ENCODE measurements at places on chromosomes 12 and 14. TPM values are rescaled to one million over a fixed set of nuclear protein-coding genes. Genes with fewer than 3 reads are reported as not detected.

DNA sequence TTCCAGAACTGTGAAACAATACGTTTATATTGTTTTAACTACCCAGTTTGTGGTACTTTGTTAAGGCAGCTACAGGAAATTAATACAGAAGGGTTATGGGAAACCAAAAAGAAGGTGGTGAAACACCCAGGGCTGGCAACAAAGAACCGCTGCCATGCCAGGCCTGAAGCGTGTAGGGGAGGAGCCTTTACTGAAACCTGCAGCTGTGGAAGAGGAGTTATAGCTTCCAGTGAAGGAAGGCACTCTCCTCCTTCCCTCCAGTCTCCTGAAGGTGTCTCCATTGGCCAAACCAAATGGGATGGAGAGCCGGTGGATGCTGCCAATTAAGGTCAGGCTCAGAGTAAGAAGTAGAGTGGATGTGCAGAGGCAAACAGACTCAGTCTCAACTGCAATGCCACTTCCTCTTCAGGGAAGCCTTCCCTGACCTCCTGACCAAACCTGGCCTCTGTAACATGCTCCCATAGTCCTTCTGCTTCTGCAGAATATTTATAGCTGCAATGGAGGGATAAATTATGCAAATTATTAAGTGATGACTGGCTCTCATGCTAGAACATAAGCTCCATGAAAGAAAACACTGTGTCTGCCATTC lies 168.3 kb downstream of the DAD1 start:
- DNase-seq: peak; percentile 28

GRCh38 chr12:52191841-52192791 lies at the start of gene KRT80:
Gene KRT80 (minus strand): TSS chr12:52192014. CDS start chr12:52191902, 112 bp downstream.
- peak; percentile 98 for DNase-seq

- DNase-seq: no peak
Measured at GRCh38 chr14:101844219-101844618, 82.7 kb downstream of the PPP2R5C start.

GRCh38 chr12:124273630-124274029 lies 21.3 kb upstream of the RFLNA start:
- no peak for DNase-seq

GRCh38 chr14:104794631-104794992 lies 936 bp downstream of the AKT1 start:
- DNase-seq: peak; percentile 36

DNA sequence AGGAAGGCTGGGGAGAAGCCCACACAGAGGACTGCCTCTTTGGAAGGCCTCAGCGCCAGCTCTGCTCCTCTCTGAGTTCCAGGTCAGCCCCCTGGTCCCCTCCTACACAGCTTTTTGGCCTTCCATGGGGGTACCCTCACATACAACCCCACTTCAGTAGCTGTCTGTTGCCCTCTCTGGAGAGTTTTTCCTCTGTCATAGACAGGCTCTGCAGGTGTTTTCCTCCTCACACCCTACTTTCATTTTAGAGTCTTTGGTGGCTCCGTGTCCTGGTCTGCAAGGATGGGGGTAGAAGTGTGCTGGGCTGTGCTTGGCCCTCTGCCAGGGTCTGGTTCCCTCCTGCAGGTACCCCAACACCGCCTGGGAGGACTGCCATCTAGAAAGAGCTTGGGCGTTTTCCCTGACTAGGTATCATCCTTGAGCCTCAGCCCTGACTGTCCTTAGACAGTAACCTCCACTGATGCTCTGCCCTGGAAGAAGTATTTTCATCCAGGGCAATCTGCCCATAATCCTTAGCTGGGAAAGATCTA lies 15.1 kb downstream of the ZDHHC22 start:
- no peak for DNase-seq

DNA sequence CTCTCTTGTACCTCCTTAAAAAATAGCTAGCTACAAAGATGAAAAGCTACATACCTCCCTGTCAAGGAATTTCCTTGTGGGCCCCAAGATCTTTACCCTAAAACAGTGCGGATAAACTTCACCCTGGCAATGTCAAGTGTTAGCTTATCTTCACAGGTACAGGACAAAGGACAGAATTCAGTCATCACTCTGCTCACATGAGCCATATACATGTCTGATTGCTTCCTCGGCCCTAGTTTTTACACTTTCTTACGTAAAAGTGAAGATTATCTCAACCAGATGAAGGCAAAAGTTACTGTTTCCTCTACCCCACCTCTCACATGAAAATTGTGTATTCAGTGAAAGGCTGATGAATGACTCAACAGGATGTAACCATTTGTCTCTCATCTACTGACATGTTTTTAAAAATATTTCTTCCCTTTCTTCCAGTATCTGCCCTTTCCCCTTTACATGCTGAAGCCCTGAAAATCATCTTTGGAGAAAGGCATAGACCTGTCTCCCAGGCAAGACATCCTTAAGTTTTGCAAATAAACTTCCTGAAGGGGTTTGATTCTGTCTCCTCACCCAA lies 890.1 kb downstream of the GALC start:
- DNase-seq: peak; percentile 5

- no peak for DNase-seq
Measured at GRCh38 chr14:95495538-95496025, 20.9 kb downstream of the SYNE3 start.

DNA sequence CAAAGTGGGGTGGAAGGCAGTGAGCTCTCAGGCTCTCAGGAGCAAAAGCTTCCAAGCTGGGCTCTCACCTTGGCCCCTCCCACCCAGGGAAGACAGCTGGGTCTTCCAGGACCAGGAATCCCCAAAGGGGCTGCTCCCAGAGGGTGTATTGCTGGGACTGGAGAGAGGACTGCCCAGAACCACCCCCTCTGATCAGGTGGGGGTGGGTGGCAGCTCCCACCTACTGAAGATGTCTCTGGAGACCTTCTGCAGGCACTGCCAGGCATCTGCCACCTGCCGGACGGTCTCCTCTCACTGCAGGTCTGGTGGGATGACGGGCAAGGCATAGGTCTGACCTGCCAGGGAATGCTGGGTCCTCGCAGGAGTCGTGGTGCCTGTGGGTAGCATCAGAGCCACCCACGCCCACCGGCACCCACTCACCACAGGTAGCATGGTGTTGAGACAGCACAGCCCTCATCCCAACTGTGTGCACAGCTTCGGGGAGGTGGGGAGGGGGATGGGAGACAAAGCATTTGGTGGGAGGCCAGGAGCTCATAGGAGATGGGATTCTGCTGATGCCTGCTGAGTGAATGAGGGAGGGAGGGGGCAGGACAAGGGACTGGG lies 103.2 kb downstream of the SINHCAF start:
- no peak for DNase-seq

GRCh38 chr12:116027551-116027821 lies 250.0 kb downstream of the MED13L start:
- no peak for DNase-seq

- peak; percentile 46 for DNase-seq
Measured at GRCh38 chr14:54747616-54748015, 155.0 kb downstream of the GCH1 start.

- DNase-seq: no peak
Measured at GRCh38 chr14:105091517-105092170, 26.4 kb upstream of the GPR132 start.

DNA sequence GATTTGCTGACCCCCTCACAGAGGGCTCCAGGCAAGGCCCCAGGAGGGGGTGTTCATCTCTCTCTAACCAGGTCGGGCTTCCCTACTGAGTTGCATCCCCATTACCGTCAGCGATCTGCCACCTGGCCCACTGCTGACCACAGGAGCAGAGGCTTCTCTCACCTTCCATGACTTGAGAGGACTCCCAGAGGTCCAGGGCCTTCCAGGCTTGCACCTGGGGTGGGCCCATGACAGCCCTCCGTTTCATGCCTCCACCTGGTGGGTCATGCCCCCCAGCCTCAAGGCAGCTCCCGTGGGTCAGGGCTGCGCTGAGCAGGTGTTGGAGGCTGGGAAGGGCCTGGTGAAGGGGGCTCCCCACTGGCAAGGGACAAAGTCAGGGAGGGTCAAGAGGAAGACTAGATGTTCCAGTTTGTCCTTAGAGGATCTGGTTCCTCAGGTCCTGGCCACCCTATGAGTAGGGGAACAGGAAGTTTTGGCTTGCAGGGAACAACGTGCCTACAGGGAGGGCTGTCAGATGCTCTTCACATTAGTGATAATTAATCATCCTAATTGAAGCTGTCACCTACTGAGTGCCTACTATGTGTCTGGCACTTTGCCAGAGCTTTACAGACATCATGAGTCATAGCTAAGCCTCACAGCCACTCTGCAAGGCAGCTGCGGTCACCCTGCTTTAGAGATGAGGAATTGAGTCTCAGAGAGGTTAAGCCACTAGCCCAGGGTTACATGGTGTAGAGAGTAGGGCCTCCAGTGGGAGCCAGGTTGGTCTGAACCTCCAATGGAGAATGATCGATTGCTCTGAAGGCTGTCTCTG lies 13.8 kb downstream of the NFKBIA start:
- DNase-seq: peak; percentile 28

DNA sequence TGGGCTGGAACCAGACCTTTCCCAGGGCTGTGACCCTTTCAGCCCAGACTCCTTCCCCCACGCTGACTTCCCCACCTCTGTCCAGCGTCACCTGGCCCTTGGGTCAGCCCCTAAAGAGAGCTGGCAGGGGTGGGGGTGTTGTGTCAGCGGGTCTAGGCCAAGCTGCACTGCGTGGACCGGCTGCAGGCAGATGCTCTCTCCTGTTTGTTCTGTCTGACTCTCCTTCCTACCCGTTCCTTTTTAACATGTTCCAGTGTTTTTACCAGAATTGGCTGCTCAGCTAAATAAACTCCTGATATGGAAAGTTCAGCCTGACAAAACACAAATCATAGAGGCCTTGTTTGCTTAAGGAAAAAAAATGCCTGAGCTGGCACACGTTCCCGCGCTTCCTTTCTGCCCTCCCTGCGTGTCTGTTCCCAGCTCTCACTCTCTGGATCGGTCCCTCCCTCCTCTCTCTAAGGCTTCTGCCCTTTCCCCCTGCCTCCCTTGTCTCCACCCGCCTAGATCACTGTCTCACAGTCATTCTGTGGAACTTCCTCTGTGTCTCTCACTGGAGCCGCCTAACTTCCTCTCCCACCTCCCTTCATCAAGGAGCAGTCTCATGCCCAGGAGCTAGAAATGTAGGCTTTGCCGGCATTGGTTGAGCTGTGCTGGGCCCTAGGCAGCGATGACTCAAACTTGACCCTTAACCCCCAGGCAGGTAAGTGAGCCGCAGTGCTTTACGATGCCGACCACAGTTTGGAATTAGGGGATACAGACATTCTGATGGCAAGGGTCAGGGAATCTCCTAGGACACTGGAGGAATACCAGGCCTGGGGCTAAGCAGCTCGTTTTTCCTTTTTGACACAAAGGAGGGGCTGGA lies 15.5 kb upstream of the MLXIP start:
- DNase-seq: peak; percentile 90

DNA sequence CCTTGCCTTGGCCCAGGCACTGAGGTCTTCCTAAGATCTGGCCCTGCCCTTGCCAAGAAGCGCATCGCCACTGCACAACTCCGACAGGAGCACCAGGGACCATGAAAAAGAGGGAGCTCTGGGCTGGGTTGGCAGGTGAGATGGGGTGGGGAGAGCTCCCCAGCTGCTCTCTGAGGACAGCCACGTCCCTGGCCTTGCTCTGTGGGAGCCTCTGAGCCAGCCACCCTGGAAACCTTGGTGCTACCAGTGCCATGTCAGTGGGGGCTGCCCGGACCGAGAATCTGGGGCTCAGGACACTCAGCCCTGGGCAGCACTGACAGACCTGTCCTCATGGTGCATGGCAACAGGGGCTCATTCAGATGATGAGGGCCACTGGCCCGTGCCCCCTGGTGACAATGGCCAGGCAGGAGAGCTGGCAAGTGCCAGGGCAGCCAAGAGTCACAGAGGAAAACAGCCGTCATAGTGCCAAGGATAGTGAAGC lies 134.8 kb downstream of the ZFP36L1 start:
- DNase-seq: no peak

DNA sequence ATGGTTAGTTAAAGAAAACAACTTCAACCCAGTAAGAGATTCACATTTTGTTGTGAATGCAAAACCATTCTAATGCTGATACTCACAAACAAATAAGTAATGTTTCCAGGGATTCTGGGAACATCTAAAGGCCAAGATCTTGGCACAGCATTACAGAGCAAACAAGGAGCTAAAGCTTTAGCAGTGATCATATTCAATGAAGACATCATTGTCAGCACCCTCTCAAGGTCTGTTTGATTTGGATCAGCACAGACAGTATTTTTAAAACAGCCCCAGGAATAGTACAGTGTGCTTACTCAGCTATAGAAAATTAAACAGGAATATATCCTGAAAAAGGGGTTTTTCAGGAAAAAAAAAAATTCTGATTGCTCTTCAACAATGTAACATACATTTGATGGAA lies 71.4 kb downstream of the TMEM260 start:
- DNase-seq: no peak

- DNase-seq: no peak
Measured at GRCh38 chr12:43992856-43993255, 157.0 kb downstream of the TMEM117 start.

DNA sequence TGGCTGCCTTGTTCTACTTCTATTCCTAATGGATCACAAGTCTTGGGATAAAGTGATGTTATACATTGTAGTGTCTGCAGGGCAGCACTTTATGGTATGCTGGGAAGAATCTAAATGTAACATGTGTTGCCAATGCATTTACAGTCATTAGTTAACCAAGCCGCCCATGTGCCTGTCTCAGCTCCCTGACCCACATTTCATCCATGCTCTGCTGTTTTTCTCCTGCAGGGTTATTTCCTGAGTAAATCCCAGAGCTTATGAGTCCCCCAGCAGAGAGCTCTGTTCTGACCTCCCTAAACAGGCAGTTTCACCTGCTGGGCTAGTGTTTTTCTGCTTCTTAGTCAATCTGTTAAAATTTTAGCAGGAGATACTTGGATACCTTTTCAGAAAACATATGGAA lies 4.4 kb upstream of the TMTC2 start:
- DNase-seq: no peak

The SMCO3 gene
- under 0.01 TPM for total RNA-seq

The B3GNT4 gene
- under 0.01 TPM for total RNA-seq

The IGF1 gene
- under 0.01 TPM for total RNA-seq

The COX8C gene
- total RNA-seq: not detected

The CARMIL3 gene
- not detected for total RNA-seq

The ISM2 gene
- under 0.01 TPM for total RNA-seq

The EFS gene
- 7.8 TPM for total RNA-seq

The PLEKHD1 gene
- not detected for total RNA-seq

The TEAD4 gene
- total RNA-seq: 22.5 TPM

The PRH2 gene
- total RNA-seq: 0.32 TPM

The ANG gene
- total RNA-seq: 1.7 TPM

The GPR132 gene
- under 0.01 TPM for total RNA-seq

The PRKD1 gene
- total RNA-seq: 11.3 TPM

The ALX1 gene
- total RNA-seq: 0.64 TPM

All from fibroblast of villous mesenchyme (primary cell).